KG1 (cell line): ENCODE measurements at places on chromosomes 1 and 21.

- DNase-seq: no peak
Measured at GRCh38 chr1:93662481-93663207, 19.0 kb downstream of the BCAR3 start.

- DNase-seq: no peak
Measured at GRCh38 chr1:37761416-37762095, 3.4 kb downstream of the EPHA10 start.

DNA sequence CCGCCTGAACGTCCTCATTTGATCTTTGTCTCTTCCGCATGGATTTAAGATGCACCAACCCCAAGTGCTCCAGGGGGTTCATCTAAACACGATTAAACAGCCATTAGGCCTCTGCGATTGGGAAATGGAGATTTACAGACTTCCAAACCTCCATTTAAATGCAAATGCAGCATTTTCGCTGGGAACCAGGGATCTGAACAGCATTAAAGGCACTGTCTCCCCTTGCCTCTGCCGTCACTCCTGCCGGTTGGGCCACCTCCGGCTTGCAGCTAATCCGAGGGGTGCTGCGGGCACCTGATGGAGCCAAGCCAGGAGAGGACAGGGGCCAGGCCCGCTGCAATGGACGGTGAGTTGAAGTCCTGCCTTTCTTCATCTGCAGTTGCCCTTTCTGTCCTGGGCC, 70.3 kb upstream of the KLHDC7A start:
- DNase-seq: no peak

DNA sequence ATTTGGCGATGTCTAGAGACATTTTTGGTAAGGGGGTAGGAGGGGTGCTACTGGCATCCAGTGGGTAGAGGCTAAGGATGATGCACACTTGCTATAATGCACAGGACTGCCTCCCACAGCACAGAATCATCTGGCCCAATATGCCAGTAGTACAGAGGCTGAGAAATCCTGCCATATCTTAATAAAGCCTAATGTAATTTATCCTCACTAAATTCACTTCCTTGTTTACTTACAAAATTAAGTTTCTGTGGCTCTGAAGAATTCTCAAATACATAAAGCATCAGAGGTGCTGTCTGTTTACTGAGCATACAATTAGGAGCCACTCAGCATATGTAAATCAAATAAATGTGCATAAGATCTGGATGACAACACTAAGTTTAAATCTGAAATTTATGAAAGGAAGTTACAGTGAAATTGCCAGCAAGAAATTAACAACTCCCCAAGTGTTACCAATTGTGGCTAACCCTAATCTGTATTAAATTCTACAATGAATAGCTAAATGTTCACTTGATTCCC, 26.5 kb downstream of the NGF start:
- DNase-seq: no peak

DNA sequence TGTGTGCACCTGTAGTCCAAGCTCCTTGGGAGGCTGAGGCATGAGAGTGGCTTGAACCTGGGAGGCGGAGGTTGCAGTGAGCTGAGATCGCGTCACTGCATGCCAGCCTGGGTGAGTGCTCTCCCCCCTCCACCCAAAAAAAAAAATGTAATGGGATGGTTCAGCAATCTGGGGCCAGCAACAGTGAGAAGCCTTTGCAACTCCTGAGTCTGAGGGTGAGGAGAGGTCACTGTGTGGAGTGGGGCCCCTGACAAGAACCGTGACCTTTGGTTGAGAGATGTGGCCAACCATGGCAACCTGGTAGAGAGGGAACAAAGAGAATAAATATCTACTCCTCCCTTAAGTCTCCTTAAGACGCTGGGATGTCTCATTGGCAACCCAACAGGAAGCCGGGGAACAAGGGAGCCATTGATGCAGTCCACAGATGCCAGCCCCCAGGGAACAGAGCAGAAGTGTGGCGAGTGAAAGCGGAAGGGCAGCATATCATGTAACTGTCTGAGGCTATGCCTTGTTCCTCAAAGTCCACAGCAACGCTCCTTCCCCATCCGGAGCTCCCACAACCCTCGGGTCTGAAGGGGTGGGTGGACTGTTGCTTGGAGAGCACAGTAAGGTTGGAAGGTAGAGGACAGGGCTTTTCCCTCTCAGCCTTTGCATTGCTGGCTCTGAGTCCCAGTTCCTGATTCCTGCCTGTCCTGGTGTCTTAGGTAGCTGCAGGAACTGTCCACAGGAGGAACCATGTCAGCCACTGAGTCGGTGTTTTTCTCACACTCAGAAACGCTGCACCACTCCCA, 8.3 kb downstream of the TRNP1 start:
- DNase-seq: peak; percentile 43

- DNase-seq: no peak
Measured at GRCh38 chr1:232176222-232176621, 453.7 kb downstream of the SIPA1L2 start.

DNA sequence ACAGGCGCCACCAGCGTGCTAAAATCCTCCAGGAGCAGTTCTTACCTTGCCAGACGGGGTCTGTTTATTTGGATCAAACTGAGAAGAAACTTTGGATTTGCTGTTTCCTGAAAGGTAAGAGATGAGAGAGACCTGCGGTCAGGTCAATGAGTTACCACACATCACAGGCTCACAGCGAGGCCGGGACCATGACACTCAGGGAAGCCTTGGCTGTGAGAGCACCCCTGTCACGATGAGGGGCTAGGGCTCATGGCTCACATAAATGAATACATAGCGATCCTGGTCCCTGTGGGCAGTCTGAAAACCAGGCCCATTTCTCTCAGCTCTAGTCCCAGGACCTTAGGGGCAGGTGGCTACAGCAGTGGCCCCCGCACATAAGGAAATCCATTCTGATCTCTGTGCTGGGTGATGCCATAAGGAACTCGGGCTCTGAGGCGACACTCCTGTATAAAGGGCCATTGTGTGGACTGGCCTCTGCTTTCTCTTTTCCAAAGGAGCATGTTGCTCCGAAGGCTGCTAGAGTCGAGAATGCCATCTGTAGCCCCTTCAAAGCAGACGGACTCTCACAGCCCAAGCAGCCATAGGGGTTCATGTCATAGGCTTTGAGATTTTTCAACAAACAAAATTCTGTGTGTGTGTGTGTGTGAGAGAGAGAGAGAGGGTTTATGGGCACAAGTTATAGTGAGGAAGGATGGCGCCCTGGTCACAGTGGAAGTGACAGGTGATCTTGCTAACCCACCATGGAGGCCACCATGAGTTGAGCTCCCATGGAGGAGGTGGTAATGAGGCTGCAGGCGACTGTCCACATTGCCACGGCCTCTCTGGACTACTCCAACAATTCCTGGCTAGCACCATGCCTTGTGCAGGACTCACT, 9.0 kb upstream of the SRM start:
- DNase-seq: no peak

DNA sequence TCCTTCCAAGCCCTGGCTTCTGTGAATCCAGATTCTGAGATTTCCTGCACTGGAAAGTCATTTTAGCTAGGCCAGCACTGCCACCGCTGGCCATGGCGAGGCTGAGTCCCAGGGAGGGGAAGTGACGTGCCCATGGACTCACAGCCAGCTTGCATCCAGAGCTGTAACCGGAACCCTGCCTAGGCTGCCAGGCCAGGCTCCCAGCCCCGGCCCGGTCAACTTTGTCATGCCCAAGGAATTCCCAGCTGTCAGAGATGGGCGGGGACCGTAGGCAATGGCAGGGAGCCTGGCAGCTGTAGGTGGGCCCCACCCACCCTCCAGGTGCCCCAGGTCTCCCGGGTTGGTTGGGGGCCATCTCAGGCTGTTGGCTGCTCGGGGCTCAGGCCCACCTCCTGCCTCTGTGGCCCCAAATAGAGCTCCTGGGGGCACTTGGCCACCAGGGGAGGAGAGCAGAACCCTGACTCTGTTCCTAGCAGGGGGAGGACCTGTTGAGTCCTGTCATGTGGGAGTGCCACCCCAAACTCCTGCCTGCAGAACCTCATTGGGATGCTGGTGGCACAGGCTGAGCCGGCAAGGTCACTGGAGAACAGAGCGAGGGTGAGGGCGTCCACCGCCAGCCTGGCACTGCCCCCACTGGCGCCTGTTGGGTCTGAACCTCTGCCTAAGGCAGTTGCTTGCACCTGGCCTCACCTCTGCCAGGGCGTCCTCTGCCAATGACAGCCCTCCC, 57.8 kb downstream of the FOXO6 start:
- DNase-seq: no peak

DNA sequence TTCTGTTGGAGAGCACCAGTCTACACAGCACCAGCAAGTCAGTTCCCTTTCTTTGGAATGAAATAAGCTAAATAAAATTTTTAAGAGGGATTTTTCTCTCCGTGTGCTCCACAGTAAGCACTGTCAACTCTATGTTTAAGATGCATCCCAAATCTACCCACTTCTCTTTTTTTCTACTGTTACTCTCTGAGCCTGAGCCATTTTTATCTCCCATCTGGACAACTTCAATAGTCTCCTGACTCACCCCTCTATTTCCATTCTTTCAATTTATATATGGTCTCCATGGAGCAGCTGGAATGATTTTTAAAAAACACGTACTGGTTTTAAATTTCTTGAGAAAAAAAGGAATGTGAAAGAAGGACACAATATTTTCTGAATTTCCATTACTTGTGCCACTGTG, 24.7 kb upstream of the CCT8 start:
- DNase-seq: no peak

DNA sequence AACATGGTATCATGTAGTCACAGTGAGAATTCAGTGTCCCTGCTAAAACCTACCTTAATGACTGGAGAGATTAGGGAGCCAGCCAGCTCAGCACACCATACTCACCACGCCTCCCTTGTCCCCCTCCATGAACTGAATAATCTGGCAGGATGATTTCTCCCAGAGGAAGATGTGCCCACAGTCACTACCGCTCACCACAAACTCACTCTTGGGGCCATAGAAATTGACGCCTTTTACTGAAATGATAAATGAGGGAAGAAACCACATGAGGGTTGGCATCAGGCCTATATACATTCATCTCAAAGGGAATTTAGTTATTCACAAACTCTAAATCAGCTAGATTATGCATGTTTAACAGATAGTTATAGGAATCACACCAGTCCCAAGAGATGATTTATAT, 17.4 kb downstream of the PEA15 start:
- no peak for DNase-seq

GRCh38 chr1:177872308-177872900, 97.5 kb downstream of the SEC16B start:
- DNase-seq: no peak

DNA sequence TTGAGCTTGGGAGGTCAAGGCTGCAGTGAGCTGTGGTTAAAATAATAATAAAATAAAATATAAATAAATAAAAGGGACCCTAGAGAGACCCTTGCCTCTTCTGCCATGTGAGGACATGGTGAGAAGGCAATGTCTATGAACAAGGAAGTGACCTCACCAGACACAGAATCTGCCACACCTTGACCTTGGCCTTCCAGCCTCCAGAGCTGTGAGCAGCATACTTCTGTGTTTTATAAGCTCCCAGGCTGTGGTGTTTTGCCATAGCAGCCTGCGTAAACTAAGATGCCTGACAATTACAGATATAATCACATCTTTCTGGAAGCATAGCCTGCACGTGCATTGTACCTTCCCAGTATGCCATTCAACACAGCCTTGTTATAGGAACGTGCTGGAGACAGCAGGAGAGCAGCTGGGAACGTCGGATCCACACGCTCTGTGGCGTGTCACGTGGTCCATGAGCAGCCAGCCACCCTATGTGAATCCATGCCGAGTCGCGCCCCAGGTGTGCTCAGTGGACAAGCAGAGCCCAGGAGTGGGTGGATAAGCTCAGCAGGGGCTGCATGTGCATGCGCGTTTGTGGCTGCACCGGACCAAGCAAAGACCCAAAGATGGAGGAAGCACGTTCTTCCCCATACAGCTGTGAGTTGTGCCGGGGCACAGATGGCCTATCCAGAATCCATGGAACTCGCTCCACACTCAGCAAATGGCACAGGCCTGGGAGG, 17.8 kb downstream of the WNT9A start:
- no peak for DNase-seq

DNA sequence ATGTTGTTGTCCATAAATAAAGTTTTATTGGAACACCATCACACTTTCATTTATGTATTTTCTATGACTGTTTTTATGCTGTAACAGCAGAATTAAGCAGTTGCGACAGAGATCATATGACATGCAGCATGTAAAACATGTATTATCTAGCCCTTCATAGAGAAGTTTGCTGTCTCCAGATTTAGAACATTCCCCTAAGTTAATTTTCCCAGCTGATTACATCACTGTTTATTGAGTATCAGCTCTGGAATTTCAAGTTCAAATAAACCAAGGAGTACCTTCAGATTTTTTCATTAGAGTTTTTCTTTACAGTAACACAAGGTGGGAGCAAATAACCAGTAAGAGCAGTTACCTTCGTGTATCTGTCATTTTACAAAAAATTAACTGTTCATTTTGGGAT, 792.8 kb downstream of the USP25 start:
- no peak for DNase-seq

DNA sequence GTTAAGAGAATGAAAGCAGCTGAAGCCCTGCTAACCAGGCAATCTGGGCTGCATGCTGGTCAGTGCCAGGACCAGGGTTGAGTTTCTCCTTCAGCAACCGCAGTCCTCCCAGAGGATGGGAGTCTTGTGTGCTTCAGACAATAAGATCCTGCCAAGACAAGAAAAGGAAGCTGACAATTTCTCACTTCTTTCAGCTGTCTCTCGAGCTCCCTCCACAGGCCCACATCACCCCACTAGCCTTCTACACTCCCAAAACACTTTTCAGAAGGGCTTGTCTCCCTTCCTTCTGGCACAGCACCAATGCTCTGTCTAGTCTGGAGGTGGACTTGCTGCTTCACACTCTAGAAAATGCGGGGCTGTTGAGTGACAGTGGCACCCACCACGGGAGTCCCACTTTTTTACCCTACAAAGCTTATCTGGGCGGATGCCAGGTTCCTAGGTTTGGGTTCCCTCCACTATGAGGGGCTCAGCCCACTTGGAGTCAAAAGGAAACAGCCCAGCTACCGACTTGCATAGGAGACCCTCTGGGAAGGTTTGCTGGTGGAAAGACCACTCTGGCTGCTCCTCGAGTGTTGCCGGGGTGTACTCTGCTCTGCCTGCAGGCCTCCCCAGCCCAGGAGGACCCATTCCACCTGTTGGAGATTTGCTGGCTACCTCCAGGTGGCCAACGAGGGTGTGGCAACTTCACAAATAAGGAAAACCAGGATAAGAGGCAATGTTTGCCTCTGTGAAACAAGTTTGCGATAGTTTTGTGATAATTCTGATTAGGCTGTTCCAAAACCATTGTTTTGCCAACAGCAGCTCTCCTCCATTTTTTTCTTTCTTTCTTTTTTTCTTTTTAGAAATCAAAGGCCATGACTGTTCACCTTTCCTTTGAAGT, 68.9 kb downstream of the TENT5C start:
- DNase-seq: no peak

- no peak for DNase-seq
Measured at GRCh38 chr1:119371815-119372214, 3.2 kb downstream of the HAO2 start.

- no peak for DNase-seq
Measured at GRCh38 chr1:4591926-4592325, 62.5 kb upstream of the AJAP1 start.
